ENCODE measurements at places on chromosomes 1 and 21. TPM values are rescaled to one million over a fixed set of nuclear protein-coding genes. Genes with fewer than 3 reads are reported as not detected.

- no peaks in the 10 kb centered on the region for H3K36me3 ChIP-seq
- peaks cover 13% of the 10 kb centered on the region for H3K4me1 ChIP-seq
- H3K27ac ChIP-seq = no peak overlapping the region
- no peak for DNase-seq
- H3K4me3 ChIP-seq = no peak overlapping the region
Observed at GRCh38 chr1:67194209-67194863, 28.1 kb downstream of the IL23R start.

- H3K4me3 ChIP-seq = no peak overlapping the region
- DNase-seq = no peak
- peaks cover 25% of the 10 kb centered on the region for H3K27me3 ChIP-seq
- no peak overlapping the region for H3K27ac ChIP-seq
- peaks cover 3% of the 10 kb centered on the region for H3K4me1 ChIP-seq
- no peaks in the 10 kb centered on the region for H3K36me3 ChIP-seq
Observed at GRCh38 chr21:42161401-42161955, 57.5 kb upstream of the ABCG1 start.

DNA sequence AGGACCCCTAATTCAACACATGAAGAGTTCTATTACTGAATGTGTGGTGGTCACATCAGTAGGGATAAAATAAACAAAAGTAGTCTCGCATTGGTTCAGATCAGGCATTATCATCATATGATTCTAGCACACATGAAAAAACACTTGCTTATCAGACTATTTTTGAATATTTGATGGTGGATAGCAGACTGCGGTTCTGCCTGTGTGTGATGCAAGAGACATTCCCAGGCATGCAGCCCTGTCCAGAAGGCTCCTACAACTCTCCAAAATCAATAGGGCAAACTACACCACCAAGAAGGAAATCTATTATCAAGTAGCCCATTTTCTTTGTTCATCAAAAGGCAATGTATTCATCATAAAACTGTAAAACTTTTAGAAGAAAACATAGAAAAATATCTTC lies 304.7 kb downstream of the DUSP10 start:
- H3K36me3 ChIP-seq = no peaks in the 10 kb centered on the region
- no peak for DNase-seq
- H3K27me3 ChIP-seq = no peaks in the 10 kb centered on the region
- H3K27ac ChIP-seq = no peak overlapping the region
- no peak overlapping the region for H3K4me3 ChIP-seq
- H3K4me1 ChIP-seq = peaks cover 20% of the 10 kb centered on the region

GRCh38 chr1:223129229-223129901 lies 13.7 kb downstream of the TLR5 start:
- H3K27ac ChIP-seq = no peak overlapping the region
- H3K4me1 ChIP-seq = peaks cover 21% of the 10 kb centered on the region
- peak; percentile 80 for DNase-seq
- no peaks in the 10 kb centered on the region for H3K36me3 ChIP-seq
- peaks cover 5% of the 10 kb centered on the region for H3K27me3 ChIP-seq

- peaks cover 83% of the 10 kb centered on the region for H3K36me3 ChIP-seq
- no peak for DNase-seq
- peak overlapping the region; percentile 3 for H3K27ac ChIP-seq
- H3K27me3 ChIP-seq = no peaks in the 10 kb centered on the region
- peaks cover 2% of the 10 kb centered on the region for H3K4me1 ChIP-seq
Observed at GRCh38 chr1:77942400-77943140, 36.3 kb downstream of the FUBP1 start.

DNA sequence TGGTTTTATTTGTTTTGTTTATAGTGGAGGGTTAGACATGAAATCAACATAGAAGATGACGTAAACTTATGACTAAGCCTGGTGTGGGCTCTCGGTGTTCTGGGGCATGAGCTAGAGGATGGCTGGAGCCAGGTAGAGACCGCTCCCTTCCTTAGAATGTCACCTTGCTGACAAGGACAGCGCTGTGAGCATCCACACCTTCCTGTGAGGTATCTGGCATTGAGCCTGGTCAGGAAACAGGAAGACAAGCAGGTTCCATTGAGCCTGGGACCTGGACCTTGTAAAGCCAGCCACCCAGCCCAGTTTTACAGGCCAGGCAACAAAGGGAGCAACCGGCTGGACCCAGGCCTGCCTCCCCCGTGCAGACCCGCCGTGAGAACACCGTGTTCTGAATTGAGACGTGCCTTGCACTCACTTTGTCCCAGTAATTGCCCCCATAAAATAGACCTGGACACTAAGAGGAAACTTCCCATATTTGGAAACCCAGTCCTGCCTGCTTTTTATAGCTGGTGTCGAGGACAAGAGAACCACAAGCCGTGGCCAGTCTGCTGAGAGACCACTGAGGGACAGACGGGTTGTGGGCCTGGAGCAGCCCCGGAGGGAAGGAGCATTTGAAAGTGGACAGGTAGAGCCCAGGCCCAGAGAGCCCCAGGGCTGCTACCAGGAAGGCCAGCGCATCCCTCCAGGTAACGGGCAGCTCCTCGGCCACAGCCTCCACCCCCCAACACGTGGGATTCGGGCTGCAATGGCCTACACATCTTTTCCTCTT lies 78.0 kb downstream of the PDE9A start:
- no peak for DNase-seq
- peaks cover 7% of the 10 kb centered on the region for H3K4me1 ChIP-seq
- H3K27ac ChIP-seq = no peak overlapping the region

DNA sequence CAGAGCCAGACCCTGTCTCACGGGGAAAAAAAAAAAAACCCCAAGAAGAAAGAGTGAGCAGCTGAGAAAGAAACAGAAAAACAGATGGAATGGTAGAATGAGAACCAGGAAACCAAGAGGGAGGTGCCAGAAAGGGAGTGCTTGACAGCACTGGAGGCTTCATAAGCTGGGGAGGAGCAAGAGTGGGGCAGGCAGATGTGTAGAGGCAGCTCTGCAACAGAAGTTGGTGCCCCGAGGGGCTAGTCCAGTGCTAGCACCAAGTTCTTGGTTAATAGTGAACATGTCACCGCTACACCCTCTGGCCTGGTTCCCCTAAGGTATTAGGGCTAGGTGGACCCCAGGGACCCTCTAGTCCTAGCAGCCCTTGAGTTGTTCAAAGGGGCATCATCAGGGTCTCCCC lies 98.0 kb downstream of the TGFBR3 start:
- H3K27ac ChIP-seq = peak overlapping the region; percentile 67
- H3K4me3 ChIP-seq = no peak overlapping the region
- no peaks in the 10 kb centered on the region for H3K36me3 ChIP-seq
- no peak for DNase-seq

GRCh38 chr1:209398313-209398991 lies 185.1 kb upstream of the CAMK1G start:
- no peaks in the 10 kb centered on the region for H3K4me1 ChIP-seq
- no peak overlapping the region for H3K4me3 ChIP-seq
- H3K36me3 ChIP-seq = no peaks in the 10 kb centered on the region
- peaks cover 51% of the 10 kb centered on the region for H3K27me3 ChIP-seq

- no peak overlapping the region for H3K4me3 ChIP-seq
- H3K36me3 ChIP-seq = no peaks in the 10 kb centered on the region
Observed at GRCh38 chr1:89790592-89790991, 30.2 kb upstream of the LRRC8D start.

GRCh38 chr21:28272272-28272992 lies 720.2 kb downstream of the LTN1 start:
- no peak overlapping the region for H3K27ac ChIP-seq
- H3K36me3 ChIP-seq = no peaks in the 10 kb centered on the region
- no peaks in the 10 kb centered on the region for H3K27me3 ChIP-seq
- DNase-seq = no peak
- H3K4me1 ChIP-seq = peaks cover 8% of the 10 kb centered on the region

- H3K27me3 ChIP-seq = no peaks in the 10 kb centered on the region
- DNase-seq = no peak
- peaks cover 61% of the 10 kb centered on the region for H3K4me1 ChIP-seq
- peak overlapping the region; percentile 66 for H3K4me3 ChIP-seq
- H3K27ac ChIP-seq = peak overlapping the region; percentile 88
Observed at GRCh38 chr21:38493549-38494250, 4.6 kb downstream of the ERG start.

GRCh38 chr1:10555635-10556429 lies 81.1 kb downstream of the PEX14 start:
- no peak overlapping the region for H3K4me3 ChIP-seq
- no peaks in the 10 kb centered on the region for H3K36me3 ChIP-seq
- H3K27me3 ChIP-seq = no peaks in the 10 kb centered on the region
- H3K27ac ChIP-seq = peak overlapping the region; percentile 19
- peaks cover 14% of the 10 kb centered on the region for H3K4me1 ChIP-seq

DNA sequence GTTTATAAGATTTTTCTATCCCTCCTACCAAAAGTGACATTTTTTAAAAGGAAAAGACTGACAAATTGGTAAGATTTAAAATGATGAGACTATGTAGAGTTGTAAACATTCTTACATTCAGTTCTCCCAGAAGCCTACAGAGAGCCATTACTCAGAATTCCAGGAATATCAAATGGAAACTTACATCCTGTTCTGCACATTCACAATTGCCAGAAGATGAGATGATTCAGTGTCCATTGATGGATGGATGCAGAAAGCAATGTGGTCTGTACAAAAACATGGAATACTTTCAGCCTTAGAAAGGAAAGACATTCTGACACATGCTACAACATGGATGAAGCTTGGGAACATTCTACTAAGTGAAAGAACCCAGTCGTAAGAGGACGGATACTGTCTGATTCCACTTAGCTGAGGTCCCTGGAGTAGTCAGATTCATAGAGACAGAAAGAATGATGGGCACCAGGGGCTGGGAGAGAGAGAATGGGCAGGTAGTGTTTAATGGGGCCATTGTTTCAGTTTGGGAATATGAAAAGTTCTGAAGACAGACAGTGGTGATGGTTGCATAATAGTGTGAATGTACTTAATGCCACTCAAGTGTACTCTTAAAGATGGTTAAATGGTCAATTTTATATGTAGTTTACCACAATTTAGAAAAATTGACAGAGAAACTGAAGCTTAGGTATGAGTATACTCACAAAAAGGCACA lies 16.6 kb downstream of the MX1 start:
- H3K4me3 ChIP-seq = no peak overlapping the region
- no peak overlapping the region for H3K27ac ChIP-seq
- H3K36me3 ChIP-seq = peaks cover 90% of the 10 kb centered on the region
- H3K27me3 ChIP-seq = no peaks in the 10 kb centered on the region

GRCh38 chr1:181910905-181911304 lies 150.6 kb downstream of the ZNF648 start:
- peaks cover 37% of the 10 kb centered on the region for H3K27me3 ChIP-seq
- H3K4me1 ChIP-seq = no peaks in the 10 kb centered on the region
- no peak overlapping the region for H3K4me3 ChIP-seq

GRCh38 chr1:224106568-224107281 lies 7.2 kb upstream of the FBXO28 start:
- no peaks in the 10 kb centered on the region for H3K4me1 ChIP-seq
- no peak overlapping the region for H3K4me3 ChIP-seq
- no peak overlapping the region for H3K27ac ChIP-seq
- DNase-seq = no peak
- H3K27me3 ChIP-seq = peaks cover 29% of the 10 kb centered on the region

DNA sequence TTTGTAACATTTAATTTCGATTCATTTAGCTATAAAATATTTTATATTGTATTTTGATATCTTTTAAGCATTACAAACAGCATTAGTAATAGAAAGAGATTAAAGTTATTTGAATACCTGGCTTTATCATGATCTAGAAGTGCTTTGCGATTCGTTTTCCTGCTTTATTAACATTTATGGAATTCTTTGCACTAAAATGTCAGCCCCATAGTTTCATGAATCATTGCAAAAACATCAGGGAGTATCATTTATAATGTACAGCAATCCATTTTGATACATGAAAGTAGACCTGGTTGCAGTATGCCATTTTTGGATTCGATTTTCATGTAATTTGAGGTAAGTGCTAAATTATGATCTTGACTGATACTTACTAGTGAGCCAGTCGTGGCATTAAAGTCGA lies 108.0 kb upstream of the DPYD start:
- H3K27ac ChIP-seq = no peak overlapping the region
- no peaks in the 10 kb centered on the region for H3K36me3 ChIP-seq
- no peaks in the 10 kb centered on the region for H3K27me3 ChIP-seq

DNA sequence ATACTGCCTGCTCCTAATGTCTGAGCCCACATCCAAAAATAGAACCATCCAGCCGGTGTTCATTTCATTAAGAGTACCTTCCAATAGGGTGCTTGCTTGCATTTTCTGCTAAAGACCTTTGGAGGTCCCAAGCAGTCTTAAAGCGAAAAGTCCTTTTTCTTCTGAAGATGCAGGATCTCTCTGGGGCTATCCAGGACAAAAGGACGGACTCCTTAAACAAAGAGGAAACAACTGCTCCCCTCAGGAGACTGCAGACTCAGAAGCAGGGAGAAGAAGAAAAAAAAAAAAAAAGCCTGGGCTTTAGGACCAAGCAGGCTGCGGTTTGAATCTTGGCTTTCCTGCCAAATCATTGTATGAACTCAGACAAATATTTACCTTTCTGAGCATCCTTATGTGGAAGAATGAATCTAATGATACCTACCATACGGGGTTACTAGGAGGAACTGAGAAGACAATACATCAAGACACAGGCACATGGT lies 204.0 kb downstream of the PLPP3 start:
- no peaks in the 10 kb centered on the region for H3K36me3 ChIP-seq
- H3K4me3 ChIP-seq = peak overlapping the region; percentile 37
- no peaks in the 10 kb centered on the region for H3K27me3 ChIP-seq
- peak overlapping the region; percentile 87 for H3K27ac ChIP-seq

DNA sequence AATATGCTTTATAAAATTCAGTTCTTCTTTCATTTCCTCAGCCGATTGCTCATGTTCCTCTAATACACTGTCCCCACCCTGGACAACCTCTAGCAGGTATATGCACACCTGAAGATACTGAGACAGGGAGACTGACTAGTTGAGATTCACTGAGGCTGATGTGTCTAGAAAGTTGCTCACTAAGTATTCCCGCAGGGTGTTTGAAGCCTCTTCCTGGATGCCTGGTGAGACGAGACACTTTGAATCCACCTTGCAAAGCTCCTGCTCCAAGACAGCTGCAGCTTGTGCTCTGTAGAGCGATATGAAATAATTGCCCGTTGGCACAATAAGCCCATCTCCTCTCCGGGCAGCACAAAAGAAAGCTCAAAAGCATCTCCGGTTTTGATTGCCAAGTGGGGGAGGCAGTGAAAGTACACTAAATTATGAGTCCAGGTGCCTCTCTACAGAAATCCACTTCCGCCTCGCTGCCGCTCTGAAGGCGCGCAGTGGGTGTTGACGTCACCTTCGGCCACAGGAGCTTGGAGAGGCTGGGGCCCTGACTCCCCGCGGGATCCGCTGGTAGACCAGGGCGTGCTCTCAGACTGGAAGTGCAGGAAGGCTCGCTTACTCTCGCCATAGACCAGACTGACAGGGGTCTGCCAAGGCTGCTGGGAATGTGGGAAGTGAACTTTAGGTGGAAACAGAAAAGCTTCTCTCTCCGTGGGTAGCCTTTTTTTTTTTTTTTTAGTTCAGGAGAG lies 46.3 kb downstream of the GPA33 start:
- peaks cover 10% of the 10 kb centered on the region for H3K4me1 ChIP-seq
- H3K36me3 ChIP-seq = no peaks in the 10 kb centered on the region
- peaks cover 48% of the 10 kb centered on the region for H3K27me3 ChIP-seq
- H3K27ac ChIP-seq = no peak overlapping the region

Gene CXADR
- total RNA-seq = 24.5 TPM

Gene OLIG1
- 0.22 TPM for total RNA-seq

Gene FAM151A
- total RNA-seq = 0.80 TPM

Gene JAM2
- total RNA-seq = 23.7 TPM

Gene TTC22
- 0.14 TPM for total RNA-seq

Gene SIPA1L2
- total RNA-seq = 127 TPM

Gene IGSF9
- total RNA-seq = 0.25 TPM

Measured in left ventricle myocardium inferior (tissue), 1 donor.